Activated T-helper 2 cell treated with anti-CD3 and anti-CD28 coated beads, Interferon-gamma antibody, Interleukin-2, Interleukin-4, amounts not matched to agents 10 μg/mL and 5 μg/mL and 100 μg/mL, durations not matched to agents 14 hours and 24 hours and 36 hours (primary cell): ENCODE measurements at places on chromosomes 7 and 10.

- no peak for DNase-seq
Observed at GRCh38 chr10:77463967-77464745, 173.5 kb downstream of the KCNMA1 start.

- no peak for DNase-seq
Observed at GRCh38 chr7:36606153-36606975, 117.9 kb downstream of the AOAH start.

DNA sequence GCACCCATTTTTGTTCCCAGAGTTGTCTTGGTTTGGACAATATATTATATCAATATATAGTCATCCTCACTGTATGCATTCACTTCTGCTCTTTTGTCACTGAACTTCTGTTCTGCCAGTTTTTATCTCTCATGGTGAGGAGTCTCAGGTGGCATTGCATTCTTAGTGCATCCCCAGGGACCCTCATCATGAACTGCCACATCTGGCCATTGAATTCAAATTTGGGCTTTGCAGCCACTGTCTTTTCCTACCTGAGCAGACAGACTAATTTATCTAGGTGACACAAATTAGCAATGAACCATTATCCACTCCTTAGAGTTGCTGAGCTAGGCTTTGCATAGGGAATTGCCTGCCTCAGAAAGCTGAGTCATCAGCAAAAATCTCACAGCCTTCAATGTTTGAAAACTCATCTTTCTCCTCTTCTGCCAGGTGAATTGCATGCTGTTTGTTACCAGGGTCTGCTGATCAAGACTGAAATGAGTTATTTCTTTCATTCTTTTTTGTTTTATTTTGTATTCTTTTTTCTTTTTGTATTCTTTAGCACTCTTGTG lies 316.8 kb upstream of the MTPN start:
- DNase-seq = no peak

DNA sequence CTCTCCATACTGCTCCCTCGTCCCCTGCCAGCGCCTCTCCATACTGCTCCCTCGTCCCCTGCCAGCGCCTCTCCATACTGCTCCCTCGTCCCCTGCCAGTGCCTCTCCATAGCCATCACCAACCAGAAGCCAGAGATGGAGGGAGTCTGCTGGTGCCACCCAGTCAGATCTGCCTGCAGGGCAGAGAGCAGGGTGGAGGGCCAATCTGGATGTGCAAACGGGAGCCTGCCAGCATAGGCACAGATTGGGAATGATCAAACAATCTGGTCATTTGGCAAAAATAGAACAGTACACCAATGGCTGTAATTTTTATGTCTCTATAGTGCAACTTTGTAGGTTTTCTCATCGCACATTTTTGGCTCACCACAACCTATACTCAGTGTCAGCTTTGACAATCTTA lies 76.9 kb upstream of the LRRC4 start:
- DNase-seq = no peak

GRCh38 chr7:155375337-155376277 lies 77.9 kb downstream of the INSIG1 start:
- DNase-seq = no peak

GRCh38 chr10:98338896-98339295 lies 70.9 kb upstream of the LOXL4 start:
- DNase-seq = no peak

DNA sequence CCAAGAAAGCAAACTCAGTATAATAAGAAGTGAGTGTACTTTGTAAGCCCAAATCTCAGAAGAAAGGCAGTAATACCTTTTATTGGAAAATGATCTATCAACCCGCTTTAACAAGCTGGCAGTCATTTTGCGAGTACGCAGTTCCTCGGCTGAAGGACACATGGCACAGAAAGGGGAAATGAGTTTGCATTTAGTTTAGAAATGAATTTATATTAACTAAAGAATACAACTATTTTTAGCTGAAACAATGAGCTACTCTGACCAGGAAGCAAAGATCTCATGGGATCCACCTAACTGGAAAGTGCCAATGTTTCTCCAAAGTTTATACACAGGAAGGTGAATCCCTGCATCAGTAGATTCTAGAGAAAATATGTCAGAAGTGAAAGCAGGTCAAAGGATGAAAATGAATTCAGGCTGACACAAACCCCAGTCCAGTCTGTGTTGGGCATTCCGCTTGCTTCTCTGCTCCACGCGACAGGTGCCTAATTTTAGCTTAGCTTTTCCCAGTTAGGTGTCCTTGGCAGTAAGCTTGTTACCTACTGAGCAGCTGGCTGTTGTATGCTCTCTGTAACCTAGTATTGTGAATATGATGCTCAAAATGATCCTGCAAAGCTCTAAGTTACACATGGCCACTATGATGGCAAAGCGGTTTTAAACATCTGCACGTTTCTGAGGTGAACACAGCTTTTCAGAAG lies 112.8 kb downstream of the LARP4B start:
- no peak for DNase-seq

- no peak for DNase-seq
Observed at GRCh38 chr10:105195831-105196230, 554.7 kb downstream of the SORCS3 start.
